Dermis microvascular lymphatic vessel endothelial cell (primary cell): ENCODE measurements at places on chromosomes 11 and 22.

GRCh38 chr22:21902296-21903087, 35.0 kb upstream of the MAPK1 start:
- no peak for DNase-seq

GRCh38 chr11:134640971-134641968, 229.2 kb upstream of the B3GAT1 start:
- no peak for DNase-seq

- DNase-seq: no peak
Measured at GRCh38 chr22:29641042-29641699, 37.7 kb downstream of the NF2 start.

- DNase-seq: no peak
Measured at GRCh38 chr11:59198726-59199125, 14.0 kb downstream of the MPEG1 start.

GRCh38 chr22:30902496-30903357, 65.8 kb downstream of the MORC2 start:
- DNase-seq: peak; percentile 26

DNA sequence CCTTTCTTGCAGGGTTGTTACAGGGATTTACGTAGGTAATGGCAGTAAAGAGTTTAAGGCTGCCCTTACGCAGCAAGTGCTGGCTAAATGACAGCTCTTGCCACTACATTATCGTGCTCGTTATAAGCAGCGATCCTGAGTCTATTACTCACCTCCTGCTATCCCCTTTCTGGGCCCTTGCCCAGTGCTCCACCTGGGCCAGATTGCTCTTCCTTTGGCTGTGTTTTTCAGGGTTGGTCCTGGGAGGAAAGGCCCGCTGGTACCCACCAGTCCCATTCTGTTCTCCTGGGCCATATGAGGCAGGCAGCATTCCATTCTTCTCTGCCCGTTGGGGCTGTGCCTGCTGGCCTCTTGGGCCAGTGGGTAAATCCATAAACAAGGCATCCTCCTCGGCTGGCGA, 87.5 kb downstream of the C11orf58 start:
- no peak for DNase-seq

DNA sequence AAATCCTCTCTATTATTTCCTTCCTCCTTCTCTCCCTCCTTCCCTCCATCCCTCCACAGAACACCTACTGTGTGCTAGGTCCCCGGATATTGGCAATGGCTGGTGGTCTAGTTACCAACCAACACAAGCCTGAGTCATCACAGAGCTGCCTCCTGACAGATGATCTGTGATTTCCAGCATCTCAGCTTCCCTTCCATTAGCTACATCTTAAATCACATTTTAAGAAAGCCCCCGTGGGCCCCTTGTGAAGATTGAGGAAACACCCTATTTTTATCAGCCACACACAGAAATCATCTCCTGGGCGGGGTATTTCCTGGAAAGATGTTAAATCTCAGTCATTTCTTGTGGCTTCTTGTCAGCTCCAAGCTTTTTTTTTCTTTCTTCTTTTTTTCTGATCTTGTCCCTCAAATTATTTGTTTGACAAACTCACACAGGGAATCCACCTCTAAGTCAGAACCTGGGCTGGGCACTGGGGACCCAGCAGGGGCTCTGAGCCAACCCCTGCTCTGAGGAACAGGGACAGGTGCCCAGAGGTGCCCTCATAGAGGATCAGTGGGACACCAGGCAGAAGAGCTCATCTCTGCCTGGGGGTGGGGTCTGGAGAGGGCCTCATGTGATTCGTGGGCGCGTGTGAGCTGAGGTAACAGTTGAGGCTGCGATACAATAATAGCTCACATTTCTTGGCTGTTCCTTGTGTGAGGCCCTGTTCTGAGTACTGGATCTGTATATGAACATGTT, 42.4 kb downstream of the CACNA1I start:
- no peak for DNase-seq
